Hematopoietic multipotent progenitor cell treated with erythropoietin and hydrocortisone succinate and interleukin-3 and kit ligand, for 17 days (in vitro differentiated cells): ENCODE measurements at places on chromosomes 11 and 22.

- no peak for DNase-seq
These were observed 12.8 kb downstream of the BRSK2 start for GRCh38 chr11:1402355-1403077.

DNA sequence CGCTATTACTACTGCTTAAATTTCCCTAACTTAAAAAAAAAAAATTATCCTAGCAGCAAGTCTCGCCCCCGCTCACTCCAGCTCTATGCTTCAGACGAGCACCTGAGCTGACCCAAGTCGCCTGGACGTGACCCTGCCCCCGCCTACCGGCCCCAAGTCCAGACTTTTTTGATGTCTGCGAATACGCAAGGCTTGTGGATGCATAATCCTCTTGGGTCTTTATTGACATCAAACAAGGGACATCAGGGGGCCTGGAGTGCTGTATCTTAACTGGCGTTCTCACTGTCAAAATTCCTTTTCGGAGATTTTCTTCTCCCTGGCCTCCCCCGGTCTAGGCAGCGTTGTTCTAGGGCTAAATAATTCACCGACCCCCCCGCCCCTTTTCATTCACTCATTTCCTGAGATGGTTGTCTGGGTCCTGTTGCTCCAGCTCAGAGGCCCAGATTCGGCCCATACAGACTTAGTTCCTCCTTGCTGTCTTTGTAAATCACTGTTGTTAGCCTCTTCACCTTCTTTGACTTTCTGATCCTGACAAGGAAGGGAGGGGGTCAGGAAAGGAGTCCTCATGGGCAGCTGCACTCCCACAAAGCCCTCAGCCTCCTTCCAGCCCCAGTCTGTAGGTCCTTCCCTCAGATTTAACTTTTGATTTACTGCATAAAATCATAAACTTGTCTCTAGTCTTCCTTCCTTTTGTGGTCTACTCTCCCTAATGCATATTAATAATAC lies 601 bp upstream of the LRP4 start:
- no peak for DNase-seq

DNA sequence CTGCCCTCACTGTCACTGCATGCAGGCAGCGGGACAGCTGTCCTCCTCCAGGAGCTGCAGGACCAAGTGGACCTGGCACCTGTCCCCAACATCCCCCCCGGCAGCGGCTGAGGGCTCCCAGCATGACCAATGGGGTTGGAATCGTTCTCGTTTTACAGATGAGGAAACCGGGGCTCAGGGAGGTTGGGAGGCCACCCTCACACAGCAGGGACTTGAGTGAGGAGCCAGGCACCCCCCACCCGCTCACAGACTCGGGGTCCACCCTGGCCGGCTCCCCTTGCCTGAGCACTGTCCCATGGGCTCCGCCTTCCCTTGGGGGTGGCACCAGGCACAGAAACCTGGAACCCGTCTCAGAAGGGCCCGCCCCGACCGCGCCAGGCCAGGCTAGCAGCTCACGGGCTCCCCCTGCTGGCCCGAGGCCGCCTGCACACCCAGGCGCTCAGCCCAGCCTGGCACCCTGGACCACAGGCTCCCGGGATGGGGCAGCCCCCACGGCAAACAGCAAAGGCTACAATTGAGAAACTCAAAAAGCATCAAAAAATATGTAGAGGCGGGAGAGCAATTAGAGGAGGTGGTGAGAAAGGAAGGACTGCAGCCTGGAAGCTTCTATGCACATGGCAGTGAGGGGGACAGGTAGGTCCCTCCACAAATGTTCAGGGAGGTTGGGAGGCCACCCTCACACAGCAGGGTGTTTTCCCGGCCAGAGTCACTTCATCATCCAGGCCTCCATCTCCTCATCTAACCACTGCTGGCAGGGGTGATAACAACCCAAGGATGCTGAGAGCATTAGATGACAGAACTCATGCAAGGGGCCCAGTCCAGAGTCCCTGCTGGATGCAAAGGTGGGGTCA lies 12.8 kb downstream of the MACROD1 start:
- peak; percentile 73 for DNase-seq

- DNase-seq, result no peak
These were observed 527 bp upstream of the MRPL48 start for GRCh38 chr11:73787051-73787642.

- DNase-seq, result no peak
These were observed 12.8 kb downstream of the MAPK8IP2 start for GRCh38 chr22:50613291-50613981.

DNA sequence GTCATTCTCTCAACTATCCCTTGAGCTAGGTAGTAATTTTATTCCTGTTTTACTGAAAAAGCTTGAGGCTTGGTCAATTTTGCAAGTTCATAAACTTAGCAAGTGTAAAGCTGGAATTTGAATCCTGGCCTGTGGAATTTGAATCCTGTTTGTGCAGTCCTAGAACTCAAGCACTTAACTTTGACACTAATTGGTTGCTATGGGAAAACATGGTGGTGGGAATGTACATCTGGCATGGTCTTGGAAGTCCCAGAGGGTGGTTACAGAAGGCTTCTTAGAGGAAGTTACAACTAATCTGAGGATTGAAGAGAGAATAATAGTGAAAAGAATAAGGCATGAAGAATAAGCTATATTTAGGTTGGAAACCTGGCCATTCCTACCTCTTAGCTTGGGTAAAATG lies 66.5 kb upstream of the LIN7C start:
- no peak for DNase-seq

DNA sequence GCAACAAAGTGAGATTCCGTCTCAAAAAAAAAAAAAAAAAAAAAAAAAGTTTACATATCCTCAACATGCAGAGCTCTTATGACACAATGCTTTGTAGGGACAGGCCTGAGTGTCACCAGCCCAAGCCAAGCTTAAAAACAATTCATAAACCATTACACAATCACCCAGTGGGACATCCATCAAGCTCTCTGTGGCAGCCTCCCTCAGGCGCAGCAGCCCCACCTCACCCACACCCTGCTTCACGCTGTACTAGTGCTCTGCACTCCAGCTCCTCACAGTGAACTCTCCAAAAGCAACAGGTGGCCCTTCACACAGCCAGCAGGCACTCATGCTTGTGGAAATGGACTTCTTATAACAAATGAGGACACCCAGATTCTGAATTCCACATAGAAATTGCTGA lies 3.5 kb upstream of the FOXRED2 start:
- DNase-seq, result no peak

GRCh38 chr11:14418801-14419417 lies 59.9 kb upstream of the RRAS2 start:
- DNase-seq, result peak; percentile 29

GRCh38 chr22:20176421-20177085 lies 25.7 kb upstream of the CCDC188 start:
- DNase-seq, result no peak

DNA sequence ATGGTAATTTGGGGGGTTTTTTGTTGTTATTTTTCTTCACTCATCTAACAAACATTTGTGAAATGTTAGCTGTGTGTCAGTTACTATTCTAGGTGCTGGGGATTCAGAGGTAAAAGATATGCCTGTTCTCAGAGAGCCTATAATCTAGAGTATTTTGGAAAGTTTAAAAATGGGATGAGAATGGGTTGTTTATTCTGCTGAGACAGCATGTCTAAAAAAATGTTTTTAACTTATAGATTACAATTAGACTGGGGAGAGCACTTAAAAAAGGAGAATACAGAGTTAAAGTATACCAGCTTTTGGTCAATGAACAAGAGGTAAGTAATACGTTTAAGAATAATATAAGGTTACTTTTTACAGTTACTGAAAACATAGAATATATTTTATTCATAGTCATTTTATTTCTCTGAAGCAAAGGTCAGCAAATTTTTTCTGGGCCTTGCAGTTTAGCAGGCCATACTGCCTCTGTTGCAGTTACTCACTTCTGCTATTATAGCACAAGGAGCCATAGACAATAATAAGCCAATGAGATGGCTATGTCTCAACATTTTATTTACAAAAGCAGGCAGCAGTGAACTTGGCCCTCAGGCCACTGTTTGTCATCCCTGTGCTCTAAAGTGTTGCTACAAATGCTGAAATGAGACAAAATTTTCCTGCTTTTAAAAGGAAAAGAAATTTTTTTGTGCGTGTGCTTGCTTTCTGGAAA lies 60.0 kb downstream of the DKK3 start:
- no peak for DNase-seq

DNA sequence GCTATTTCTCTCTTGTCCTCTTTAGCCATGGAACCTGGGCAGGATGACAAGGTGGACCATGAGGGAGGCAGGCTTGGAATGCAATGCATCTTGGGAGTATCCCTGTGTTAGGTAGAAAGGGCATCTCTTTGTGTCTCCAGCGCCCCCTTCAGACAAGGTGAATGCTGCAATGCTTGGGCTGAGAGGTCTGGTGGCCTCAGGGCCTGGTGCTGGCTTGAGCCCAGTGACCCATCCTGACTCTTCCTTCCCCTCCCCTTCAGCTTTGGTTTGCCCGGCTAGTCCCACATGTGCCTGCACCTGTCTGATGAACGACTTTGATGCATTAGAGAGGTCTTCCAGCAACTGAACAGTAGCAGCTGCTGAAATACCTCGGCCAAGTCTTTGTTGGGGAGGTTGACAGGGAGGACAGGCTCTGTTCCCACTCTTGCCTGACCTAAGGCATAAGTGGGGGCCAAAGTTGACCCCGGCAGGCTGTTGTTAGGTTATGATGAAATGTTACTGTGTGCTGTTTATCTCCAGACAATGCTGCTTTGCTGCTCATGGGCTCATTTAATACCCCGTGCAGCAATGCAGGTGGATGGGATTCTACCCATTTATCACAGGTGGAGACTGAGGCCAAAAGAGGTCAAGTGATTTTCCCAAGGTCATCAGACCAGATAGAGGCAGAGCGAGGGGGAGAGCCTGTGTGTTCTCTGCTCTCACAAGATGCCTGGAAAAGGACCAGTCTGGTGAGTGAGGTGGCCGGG lies 22.5 kb downstream of the MYO18B start:
- no peak for DNase-seq

- no peak for DNase-seq
These were observed 24.4 kb upstream of the FSHB start for GRCh38 chr11:30206249-30206996.

GRCh38 chr22:20027966-20028854 lies 7.3 kb downstream of the TANGO2 start:
- peak; percentile 67 for DNase-seq

- DNase-seq, result peak; percentile 59
These were observed 1.0 kb upstream of the ZNF143 start for GRCh38 chr11:9459667-9460321.

DNA sequence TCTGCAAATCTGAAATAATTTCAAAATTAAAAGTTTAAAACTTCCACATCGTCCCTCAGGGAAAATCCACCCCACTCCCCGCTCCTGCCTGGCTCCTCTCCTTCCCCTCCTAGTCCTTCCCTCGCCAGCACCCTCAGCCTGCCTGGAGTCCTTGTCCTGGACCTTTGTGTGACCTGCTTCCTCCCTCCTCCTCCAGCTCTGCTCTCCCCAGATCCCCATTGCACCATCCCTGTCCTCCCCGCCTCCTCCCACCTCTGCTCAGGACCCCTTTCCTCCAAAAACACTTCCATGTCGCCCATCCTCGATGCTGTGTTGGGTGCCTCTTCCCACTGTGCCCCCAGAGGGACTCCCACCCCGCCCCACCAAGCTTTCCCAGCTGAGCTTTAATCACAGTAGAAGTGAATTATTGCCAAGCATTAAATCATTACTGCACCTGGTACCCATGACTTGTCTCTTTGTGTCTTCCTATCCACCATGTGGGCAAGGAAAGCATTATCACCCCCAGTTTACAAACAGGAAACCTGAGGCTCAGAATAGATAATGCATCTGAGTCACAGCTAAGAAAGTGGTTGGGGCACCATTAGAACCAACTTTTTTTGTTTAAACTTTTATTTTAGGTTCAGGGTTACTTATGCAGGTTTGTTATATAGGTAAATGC lies 2.4 kb upstream of the ZP1 start:
- no peak for DNase-seq

- DNase-seq, result no peak
These were observed 53.4 kb downstream of the GAB2 start for GRCh38 chr11:78364128-78364751.

GRCh38 chr11:62179995-62180394 lies 10.0 kb upstream of the SCGB1D1 start:
- DNase-seq, result no peak

- DNase-seq, result no peak
These were observed 1.3 kb downstream of the EIF3M start for GRCh38 chr11:32584921-32585320.

DNA sequence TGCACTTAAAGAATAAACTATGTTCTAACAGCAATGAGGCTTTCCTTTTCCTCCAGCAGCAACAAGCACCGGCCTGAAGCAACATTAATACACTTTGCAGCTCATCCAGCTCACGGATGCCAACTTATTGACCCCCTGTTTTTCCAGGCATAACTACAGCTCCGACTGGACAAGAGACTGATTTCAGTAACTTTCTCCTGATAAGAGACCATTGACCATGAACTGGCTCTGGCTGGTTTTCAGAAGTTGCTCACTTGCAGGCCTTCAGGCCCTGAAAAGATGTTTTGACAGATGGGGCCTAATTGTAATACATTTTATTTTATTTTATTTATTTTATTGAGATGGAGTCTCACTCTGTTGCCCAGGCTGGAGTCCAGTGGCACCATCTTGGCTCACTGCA lies 27.5 kb downstream of the GGT5 start:
- no peak for DNase-seq

DNA sequence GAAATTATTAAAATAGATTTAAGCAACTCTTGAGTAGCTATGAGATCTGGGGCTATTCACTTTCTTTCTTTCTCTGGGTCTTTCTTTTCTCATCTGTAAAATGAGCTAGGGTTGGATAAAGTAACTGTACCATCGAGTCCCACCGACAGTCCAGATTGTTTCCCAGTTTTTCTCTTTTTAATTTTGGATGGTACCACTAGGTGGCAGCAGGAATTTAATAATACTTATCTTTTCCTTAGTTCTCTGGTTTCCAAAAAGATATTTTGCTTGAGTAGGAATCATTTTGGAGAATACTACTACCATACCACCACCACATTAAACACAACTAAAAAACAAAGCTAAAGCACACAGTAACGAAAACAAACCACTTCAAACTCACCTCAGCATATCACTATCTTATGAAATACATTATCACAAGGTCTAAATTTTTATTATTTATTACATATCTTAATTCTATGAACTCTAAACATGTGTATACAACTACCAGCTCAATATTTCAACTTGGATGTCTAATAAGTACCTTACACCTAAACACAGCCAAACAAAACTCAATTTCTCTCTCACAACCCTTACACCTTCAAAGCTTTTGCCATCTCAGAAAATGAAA lies 584.0 kb downstream of the KCNA4 start:
- no peak for DNase-seq

DNA sequence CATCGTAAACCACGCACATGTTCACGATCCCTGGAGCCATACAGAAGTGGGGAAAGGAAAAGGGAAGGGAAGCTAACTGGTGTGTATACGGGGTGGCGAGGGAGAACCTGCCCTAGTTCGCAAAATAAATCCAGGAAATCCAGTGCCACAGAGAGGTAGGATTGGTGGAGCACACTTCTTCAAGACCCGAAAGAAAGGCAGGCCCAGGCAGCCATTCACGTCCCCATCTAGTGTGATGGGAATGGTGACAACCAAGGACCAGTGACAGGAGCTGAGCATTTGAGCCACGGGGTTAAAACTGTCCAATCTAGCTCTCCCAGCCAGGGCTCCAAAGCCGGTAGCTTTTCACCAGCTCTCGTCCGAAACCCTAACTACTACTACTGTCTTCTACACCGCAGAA lies 53.7 kb downstream of the IGSF9B start:
- no peak for DNase-seq

- peak; percentile 38 for DNase-seq
These were observed 30.3 kb upstream of the NECTIN1 start for GRCh38 chr11:119759324-119759723.
